ENCODE measurements at places on chromosomes 12 and 14. TPM values are rescaled to one million over a fixed set of nuclear protein-coding genes. Genes with fewer than 3 reads are reported as not detected.
A peak's percentile ranks its signal among the peaks of the same experiment; 100 is the strongest.

DNA sequence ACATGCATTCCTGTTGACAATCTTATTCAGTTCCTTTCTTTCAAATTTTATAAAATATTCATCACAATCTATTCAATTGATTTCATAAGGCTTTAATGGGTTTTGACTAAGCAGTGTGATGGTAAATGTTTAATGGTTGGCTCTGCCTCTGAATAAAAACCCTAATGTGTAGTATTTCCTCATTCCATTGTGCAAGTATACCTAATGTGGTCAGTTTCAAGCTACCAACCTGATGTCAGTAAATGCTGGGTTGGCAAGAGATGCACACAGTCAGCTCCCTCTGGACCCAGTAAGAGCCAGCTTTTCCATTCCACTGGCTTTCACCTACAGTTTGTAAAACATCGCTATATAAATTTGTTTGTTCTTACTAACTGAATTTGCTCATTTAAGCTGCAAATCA lies 53.9 kb downstream of the METTL25 start:
- no peaks in the 10 kb centered on the region for H3K4me1 ChIP-seq
- no peaks in the 10 kb centered on the region for H3K27me3 ChIP-seq
- no peaks in the 10 kb centered on the region for H3K36me3 ChIP-seq
- DNase-seq = no peak
- H3K27ac ChIP-seq = no peak overlapping the region

- H3K27me3 ChIP-seq = no peaks in the 10 kb centered on the region
- H3K36me3 ChIP-seq = no peaks in the 10 kb centered on the region
- H3K4me1 ChIP-seq = peaks cover 6% of the 10 kb centered on the region
Measured at GRCh38 chr12:100253437-100253836, 13.4 kb downstream of the DEPDC4 start.

GRCh38 chr12:127802271-127802670 lies 464.7 kb upstream of the TMEM132C start:
- no peak overlapping the region for H3K27ac ChIP-seq
- H3K36me3 ChIP-seq = no peaks in the 10 kb centered on the region
- H3K4me1 ChIP-seq = no peaks in the 10 kb centered on the region
- DNase-seq = no peak
- no peak overlapping the region for H3K4me3 ChIP-seq
- no peaks in the 10 kb centered on the region for H3K27me3 ChIP-seq

- peaks cover 7% of the 10 kb centered on the region for H3K27me3 ChIP-seq
- DNase-seq = no peak
- H3K4me1 ChIP-seq = no peaks in the 10 kb centered on the region
- no peak overlapping the region for H3K4me3 ChIP-seq
- H3K27ac ChIP-seq = no peak overlapping the region
Measured at GRCh38 chr12:105667973-105668743, 337.7 kb downstream of the C12orf75 start.

- peaks cover 10% of the 10 kb centered on the region for H3K27me3 ChIP-seq
- no peak for DNase-seq
- H3K4me1 ChIP-seq = peaks cover 6% of the 10 kb centered on the region
- H3K27ac ChIP-seq = no peak overlapping the region
- H3K36me3 ChIP-seq = no peaks in the 10 kb centered on the region
Measured at GRCh38 chr14:22381408-22381760, 207.6 kb downstream of the DAD1 start.

DNA sequence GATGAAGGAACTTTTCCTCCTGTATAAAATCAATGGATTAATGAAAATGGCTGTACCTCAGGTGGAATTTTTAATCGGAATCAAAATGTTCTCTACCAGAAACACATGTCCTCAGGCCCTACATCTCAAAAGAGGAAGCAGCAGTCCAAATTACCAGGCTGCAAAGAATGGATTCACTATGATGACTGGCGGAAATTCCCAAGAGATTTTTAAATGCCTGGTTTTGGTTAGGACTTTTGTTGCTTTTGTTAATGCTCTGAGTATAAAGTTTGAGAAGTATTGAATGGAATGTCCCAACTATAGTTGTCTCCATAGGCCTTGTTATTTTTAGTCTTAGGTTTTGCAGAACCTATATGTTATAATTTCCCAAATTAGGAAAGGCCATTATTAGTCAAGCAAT lies 11.2 kb upstream of the IFNG start:
- H3K4me3 ChIP-seq = no peak overlapping the region
- H3K27ac ChIP-seq = no peak overlapping the region
- no peaks in the 10 kb centered on the region for H3K36me3 ChIP-seq
- no peak for DNase-seq
- no peaks in the 10 kb centered on the region for H3K4me1 ChIP-seq

- no peaks in the 10 kb centered on the region for H3K36me3 ChIP-seq
- no peak overlapping the region for H3K27ac ChIP-seq
- no peak for DNase-seq
Measured at GRCh38 chr12:41521872-41522379, 333.8 kb downstream of the PDZRN4 start.

- peaks cover 3% of the 10 kb centered on the region for H3K36me3 ChIP-seq
- peak overlapping the region; percentile 44 for H3K27ac ChIP-seq
- H3K4me3 ChIP-seq = no peak overlapping the region
- H3K27me3 ChIP-seq = peaks cover 6% of the 10 kb centered on the region
- peaks cover 18% of the 10 kb centered on the region for H3K4me1 ChIP-seq
Measured at GRCh38 chr12:24760162-24760561, 188.7 kb downstream of the BCAT1 start.

GRCh38 chr14:72568296-72568992 lies 325.5 kb downstream of the DPF3 start:
- H3K4me1 ChIP-seq = no peaks in the 10 kb centered on the region
- no peaks in the 10 kb centered on the region for H3K36me3 ChIP-seq
- H3K27ac ChIP-seq = no peak overlapping the region
- peaks cover 8% of the 10 kb centered on the region for H3K27me3 ChIP-seq
- DNase-seq = no peak
- no peak overlapping the region for H3K4me3 ChIP-seq

- no peaks in the 10 kb centered on the region for H3K4me1 ChIP-seq
- no peak overlapping the region for H3K27ac ChIP-seq
- H3K4me3 ChIP-seq = no peak overlapping the region
- H3K36me3 ChIP-seq = peaks cover 4% of the 10 kb centered on the region
Measured at GRCh38 chr12:46084666-46085631, 94.6 kb upstream of the SCAF11 start.

DNA sequence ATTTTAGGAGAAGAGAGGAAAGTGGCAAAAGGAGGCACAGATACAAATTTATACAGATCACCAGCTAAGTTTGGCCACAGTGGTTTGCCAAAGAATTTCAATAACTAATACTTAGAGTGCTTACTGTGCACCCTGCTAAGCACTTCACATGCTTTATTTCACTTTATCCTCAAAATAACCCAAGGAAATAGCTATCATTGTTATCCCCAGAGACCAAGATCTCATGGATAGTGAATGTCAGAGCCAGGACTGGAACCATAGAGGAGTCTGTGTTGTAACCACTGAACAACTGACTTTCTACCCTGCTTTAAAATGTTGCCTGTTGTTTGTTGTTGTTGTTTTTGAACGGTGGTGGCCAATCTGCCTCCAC lies 1.3 kb upstream of the TCP11L2 start:
- peaks cover 14% of the 10 kb centered on the region for H3K4me1 ChIP-seq
- no peak for DNase-seq
- no peaks in the 10 kb centered on the region for H3K27me3 ChIP-seq
- no peaks in the 10 kb centered on the region for H3K36me3 ChIP-seq
- H3K4me3 ChIP-seq = peak overlapping the region; percentile 90
- H3K27ac ChIP-seq = peak overlapping the region; percentile 93

The GNB3 gene
- 6.3 TPM for total RNA-seq

The RNASE7 gene
- not detected for total RNA-seq

GRCh38 chr12:42976620-42977019 lies 387.1 kb upstream of the PRICKLE1 start:
- peaks cover 25% of the 10 kb centered on the region for H3K4me1 ChIP-seq
- no peak overlapping the region for H3K4me3 ChIP-seq
- no peak for DNase-seq
- H3K36me3 ChIP-seq = peaks cover 4% of the 10 kb centered on the region
- no peak overlapping the region for H3K27ac ChIP-seq

DNA sequence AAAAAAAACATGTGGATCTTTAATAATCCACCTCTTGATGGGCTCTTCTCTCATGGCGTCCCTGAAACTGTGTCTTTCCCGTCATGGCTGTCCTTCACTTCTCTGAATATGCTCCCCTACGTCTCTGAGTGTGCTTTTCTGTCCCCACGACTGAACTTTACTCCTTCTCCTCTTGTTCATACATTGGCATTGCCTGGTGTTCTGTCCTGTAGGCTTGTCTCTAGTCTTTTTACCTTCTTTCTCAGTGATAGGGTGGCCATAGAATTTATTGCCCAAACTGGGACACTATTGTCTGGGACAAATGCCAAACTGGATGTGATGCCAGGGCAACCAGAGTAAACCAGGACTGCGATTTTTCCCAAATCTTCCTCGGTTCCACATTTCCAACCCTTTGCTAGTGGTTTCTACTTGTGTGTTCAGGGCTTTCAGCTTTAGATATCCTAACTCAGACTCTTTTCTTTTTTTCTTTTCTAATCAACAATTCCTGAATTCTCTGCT lies 202.2 kb downstream of the ATP23 start:
- H3K27ac ChIP-seq = no peak overlapping the region
- DNase-seq = no peak
- peaks cover 18% of the 10 kb centered on the region for H3K27me3 ChIP-seq
- H3K36me3 ChIP-seq = no peaks in the 10 kb centered on the region
- no peak overlapping the region for H3K4me3 ChIP-seq

The KRT6A gene
- 41.6 TPM for total RNA-seq

DNA sequence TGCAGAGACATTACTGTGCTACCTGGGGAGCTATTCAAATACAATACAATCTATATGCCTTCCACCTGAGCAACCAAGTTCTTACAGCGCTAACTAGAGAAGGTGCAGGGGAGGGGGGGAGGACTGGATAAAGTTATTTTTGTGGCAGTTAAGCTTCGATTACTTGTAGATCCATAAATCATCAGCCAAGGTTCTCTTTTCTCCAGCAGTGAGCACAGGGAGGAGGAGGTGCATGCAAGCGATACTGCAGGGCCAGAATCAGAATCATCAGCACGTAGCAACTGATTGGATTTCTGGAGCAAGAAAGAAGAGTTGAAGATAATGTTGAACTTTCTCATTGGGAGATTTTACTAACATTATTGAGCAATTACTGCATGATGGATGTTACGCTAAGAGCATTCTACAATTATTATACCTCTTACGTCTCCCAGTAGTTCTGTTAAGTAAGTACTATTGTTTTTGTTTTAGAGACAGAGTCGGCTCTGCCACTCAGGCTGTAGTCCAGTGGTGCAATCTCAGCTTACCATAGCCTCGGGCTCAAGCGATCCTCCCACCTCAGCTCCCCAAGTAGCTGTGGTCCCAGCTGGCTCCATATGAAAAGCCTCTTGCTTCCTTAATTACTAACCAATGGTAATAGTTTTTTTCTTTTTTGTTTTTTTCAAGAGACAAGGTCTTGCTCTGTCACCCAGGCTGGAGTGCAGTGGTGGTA lies 74.6 kb upstream of the EEA1 start:
- H3K4me3 ChIP-seq = peak overlapping the region; percentile 69
- H3K36me3 ChIP-seq = no peaks in the 10 kb centered on the region
- peaks cover 3% of the 10 kb centered on the region for H3K27me3 ChIP-seq
- peaks cover 30% of the 10 kb centered on the region for H3K4me1 ChIP-seq

The HPD gene
- not detected for total RNA-seq

GRCh38 chr12:6363330-6364043 lies 11.9 kb downstream of the SCNN1A start:
- no peaks in the 10 kb centered on the region for H3K27me3 ChIP-seq
- no peak for DNase-seq
- peaks cover 8% of the 10 kb centered on the region for H3K36me3 ChIP-seq

DNA sequence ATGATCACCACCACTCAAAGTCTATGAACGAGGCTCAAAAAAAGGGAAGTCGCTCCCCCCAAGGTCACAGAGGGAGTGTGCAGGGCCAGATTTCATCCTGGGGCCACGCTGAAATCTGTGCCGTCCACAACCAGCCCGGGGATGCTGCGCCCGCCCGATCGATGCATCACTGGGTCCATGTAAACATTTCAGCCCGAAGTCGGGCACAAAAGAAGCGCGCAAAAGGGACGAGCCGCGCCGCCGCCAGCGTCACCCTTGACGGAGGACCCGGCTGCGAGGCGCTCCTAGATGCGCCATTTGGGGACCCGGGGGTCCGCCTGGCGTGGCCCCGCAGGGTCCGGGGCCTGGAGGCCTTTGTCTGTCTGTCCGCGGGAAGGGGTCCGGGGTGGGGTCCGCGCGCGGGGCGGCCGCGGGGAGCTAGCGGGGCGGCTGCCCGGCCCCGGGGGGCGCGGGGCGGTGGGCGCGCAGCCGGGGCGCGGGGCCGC lies 503 bp downstream of the FBXO21 start:
- peak overlapping the region; percentile 90 for H3K4me3 ChIP-seq
- H3K36me3 ChIP-seq = peaks cover 16% of the 10 kb centered on the region
- H3K4me1 ChIP-seq = peaks cover 23% of the 10 kb centered on the region
- DNase-seq = no peak

DNA sequence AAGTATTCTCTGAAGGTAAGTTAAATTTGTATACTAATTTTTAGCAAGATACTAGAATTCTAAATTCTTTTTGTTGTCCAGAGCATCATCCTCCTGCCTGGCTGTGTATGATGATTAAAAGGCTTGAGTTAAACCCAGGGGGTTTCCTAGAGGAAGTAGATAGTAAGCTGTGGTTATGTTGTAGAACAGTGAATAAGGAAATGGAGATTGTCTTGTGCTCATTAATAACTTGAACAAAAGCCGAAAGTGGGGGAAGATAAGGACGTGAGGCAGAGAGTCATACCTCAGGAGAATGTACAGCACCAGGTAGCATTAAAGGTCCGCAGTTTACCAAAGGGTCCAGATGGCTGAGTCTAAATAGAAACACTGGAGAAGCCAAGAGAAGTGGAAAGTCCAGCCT lies 42.0 kb downstream of the CKB start:
- H3K27me3 ChIP-seq = no peaks in the 10 kb centered on the region
- H3K27ac ChIP-seq = no peak overlapping the region
- H3K36me3 ChIP-seq = peaks cover 36% of the 10 kb centered on the region
- no peak for DNase-seq
- no peaks in the 10 kb centered on the region for H3K4me1 ChIP-seq

GRCh38 chr12:59839514-59839913 lies 243.7 kb downstream of the SLC16A7 start:
- no peaks in the 10 kb centered on the region for H3K4me1 ChIP-seq
- no peak overlapping the region for H3K27ac ChIP-seq
- DNase-seq = no peak
- H3K36me3 ChIP-seq = no peaks in the 10 kb centered on the region
- no peak overlapping the region for H3K4me3 ChIP-seq

DNA sequence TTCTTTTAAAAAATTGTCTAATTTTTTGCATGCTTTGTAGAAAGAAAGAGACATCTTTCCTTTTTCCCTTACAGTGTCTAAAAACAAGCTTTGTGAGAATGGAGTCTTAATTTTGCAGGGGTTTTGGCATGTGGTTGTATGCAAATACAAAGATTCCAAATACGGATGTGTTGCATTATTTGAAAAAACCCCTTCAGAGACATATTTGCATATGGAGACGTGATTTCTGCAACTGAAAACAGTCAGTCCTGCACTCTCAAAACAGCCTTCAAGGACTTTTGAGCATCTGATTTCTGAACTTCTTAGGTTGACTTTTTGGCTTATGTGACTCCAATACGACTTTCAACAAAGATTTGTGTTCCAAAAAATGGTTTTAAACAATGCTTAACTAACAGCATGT lies 7.8 kb downstream of the IRAK3 start:
- no peak for DNase-seq
- no peak overlapping the region for H3K27ac ChIP-seq
- peaks cover 32% of the 10 kb centered on the region for H3K27me3 ChIP-seq
- H3K36me3 ChIP-seq = no peaks in the 10 kb centered on the region

Data from type B pancreatic cell (in vitro differentiated cells).